ENCODE measurements at places on chromosomes 16 and 17. TPM values are rescaled to one million over a fixed set of nuclear protein-coding genes. Genes with fewer than 3 reads are reported as not detected.

ADAD2 gene
- not detected for total RNA-seq

PIRT gene
- total RNA-seq = not detected

KRT20 gene
- not detected for total RNA-seq

NKIRAS2 gene
- 51.8 TPM for total RNA-seq

CALB2 gene
- total RNA-seq = 2.6 TPM

HSD11B2 gene
- not detected for total RNA-seq

GAS2L2 gene
- total RNA-seq = not detected

ABCC3 gene
- total RNA-seq = 28.1 TPM

LIMD2 gene
- total RNA-seq = 75.7 TPM

RNF112 gene
- total RNA-seq = not detected

TMEM92 gene
- total RNA-seq = 6.6 TPM

MEIOC gene
- 0.14 TPM for total RNA-seq

PYY gene
- not detected for total RNA-seq

BAHCC1 gene
- total RNA-seq = 2.0 TPM

SARM1 gene
- total RNA-seq = 20.2 TPM

SLC16A11 gene
- not detected for total RNA-seq
